ENCODE measurements at places on chromosomes 1 and 21.
A peak's percentile ranks its signal among the peaks of the same experiment; 100 is the strongest.

DNA sequence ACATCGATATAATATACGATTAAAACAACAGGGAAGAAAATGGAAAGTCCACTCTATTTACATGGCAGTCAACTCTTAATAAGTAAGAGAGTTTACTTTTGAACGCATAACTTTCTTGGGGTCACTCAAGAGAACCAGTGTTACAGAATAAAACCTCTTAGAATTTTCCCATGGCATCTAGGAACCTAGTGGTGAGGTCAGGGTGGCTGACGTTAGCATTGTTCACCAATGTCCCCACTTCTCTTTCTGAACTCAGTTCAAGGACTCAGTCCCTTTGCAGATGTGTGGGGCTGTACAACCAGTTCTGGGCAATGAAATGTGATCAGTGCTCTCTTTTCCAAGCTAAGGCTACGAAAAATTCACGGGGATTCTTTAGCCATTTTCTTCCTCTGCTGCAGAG lies 2.6 kb upstream of the RNF2 start:
- DNase-seq, result no peak

DNA sequence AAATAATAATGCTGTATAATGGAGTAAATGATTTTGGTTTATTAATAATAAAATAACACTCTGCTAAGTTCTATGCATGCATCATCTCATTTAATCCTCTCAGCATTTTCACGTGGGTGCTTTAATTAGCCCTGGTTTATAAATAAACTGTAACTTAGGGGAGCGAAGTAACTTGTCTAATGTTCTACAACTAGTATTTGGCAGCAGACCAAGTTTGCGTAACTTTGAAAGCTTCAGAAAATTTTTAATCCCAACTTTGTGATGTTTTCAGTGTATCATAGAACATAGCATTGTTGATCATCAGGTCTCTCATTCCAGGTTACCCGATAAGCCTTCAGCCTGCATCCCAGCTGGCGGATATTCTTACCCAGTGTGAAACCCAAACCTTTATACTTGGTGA lies 322.4 kb upstream of the SGIP1 start:
- no peak for DNase-seq

GRCh38 chr1:71785000-71785399 lies 497.3 kb downstream of the NEGR1 start:
- DNase-seq, result no peak

GRCh38 chr1:180188091-180188506 lies 33.4 kb downstream of the QSOX1 start:
- no peak for DNase-seq

DNA sequence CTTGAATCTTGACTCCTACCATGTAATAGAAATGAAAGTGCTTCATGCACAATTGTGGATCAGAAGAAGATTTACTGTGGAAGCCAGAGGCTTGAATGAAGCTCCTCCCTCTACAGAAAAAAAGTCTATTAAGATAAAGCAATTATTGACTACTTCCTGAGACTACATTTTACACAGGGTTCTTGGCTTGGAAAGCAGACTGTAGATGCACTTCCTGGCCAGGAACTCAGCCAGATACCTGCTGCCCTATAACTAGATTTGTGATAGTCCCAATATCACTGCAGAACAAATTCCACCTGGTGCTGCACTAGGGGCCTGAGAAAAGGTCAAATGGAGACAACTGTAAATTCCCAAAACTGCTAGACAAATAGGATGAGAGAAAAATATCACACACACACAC lies 96.8 kb upstream of the GUCA2B start:
- no peak for DNase-seq

DNA sequence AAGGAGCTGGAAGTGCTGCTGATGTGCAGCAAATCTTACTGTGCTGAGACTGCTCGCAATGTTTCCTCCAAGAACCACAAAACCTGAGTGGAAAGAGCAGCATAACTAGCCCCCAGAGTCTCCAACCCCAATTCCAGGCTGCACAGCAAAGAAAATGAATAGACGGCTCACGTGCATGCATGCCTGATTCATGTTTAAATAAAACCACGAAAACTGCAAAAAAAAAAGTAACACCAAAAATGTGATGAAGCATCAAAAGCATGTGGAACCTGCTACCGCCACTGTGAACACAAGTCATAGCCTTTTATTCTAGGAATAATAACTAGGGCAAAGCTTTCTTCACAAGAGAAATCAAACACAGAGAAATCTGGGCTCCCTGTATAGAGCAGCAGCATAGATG lies 9.6 kb upstream of the TRNP1 start:
- DNase-seq, result no peak

- DNase-seq, result peak; percentile 80
Observed at GRCh38 chr21:45596704-45597318, 46.7 kb upstream of the PCBP3 start.

- DNase-seq, result no peak
Observed at GRCh38 chr1:100253552-100253951, 3.9 kb upstream of the DBT start.

Data from stimulated activated CD4-positive, alpha-beta T cell treated with anti-CD3 and anti-CD28 coated beads, Interleukin-4, amount 100 ng/mL, for 48 hours (primary cell).